Epithelial cell of umbilical artery (primary cell): ENCODE measurements at places on chromosomes 12 and 14. TPM values are rescaled to one million over a fixed set of nuclear protein-coding genes. Genes with fewer than 3 reads are reported as not detected.

The AICDA gene
- not detected in 2 replicates for total RNA-seq

The IAPP gene
- not detected in 2 replicates for total RNA-seq

The FOXN4 gene
- total RNA-seq, result not detected in 2 replicates

The CFAP251 gene
- total RNA-seq, result 0.97 and 1.4 TPM in 2 replicates

The VDR gene
- total RNA-seq, result under 0.01 and 0.30 TPM in 2 replicates

The STAB2 gene
- not detected in 2 replicates for total RNA-seq

The PAWR gene
- 57.8 and 60.0 TPM in 2 replicates for total RNA-seq

The DBX2 gene
- not detected in 2 replicates for total RNA-seq

The STRN3 gene
- 46.4 and 60.2 TPM in 2 replicates for total RNA-seq

The LRCOL1 gene
- total RNA-seq, result not detected in 2 replicates

The PRIMA1 gene
- not detected in 2 replicates for total RNA-seq

The FLVCR2 gene
- 0.32 and 0.46 TPM in 2 replicates for total RNA-seq

The OR10G2 gene
- total RNA-seq, result not detected in 2 replicates

The FAM90A1 gene
- total RNA-seq, result 0.15 TPM in 1 of 2 replicates, not detected in the other

The CHST11 gene
- total RNA-seq, result 7.8 and 12.3 TPM in 2 replicates

The CLEC4E gene
- total RNA-seq, result not detected in 2 replicates

The B4GALNT1 gene
- 0.65 TPM in 1 of 2 replicates, not detected in the other for total RNA-seq

The PTPN21 gene
- 3.9 and 4.4 TPM in 2 replicates for total RNA-seq

The BIN2 gene
- not detected in 2 replicates for total RNA-seq

The PLCZ1 gene
- under 0.01 TPM in 1 of 2 replicates, not detected in the other for total RNA-seq

The NGB gene
- total RNA-seq, result not detected in 2 replicates

The DDN gene
- total RNA-seq, result 0.15 and 0.32 TPM in 2 replicates

The GNPTAB gene
- 23.4 and 27.5 TPM in 2 replicates for total RNA-seq

The ANO2 gene
- total RNA-seq, result 16.2 and 23.6 TPM in 2 replicates
